Dermis microvascular lymphatic vessel endothelial cell (primary cell): ENCODE measurements at places on chromosomes 7 and 10. TPM values are rescaled to one million over a fixed set of nuclear protein-coding genes. Genes with fewer than 3 reads are reported as not detected.

- no peak for DNase-seq
Observed at GRCh38 chr7:70529436-70529835, 602.5 kb upstream of the GALNT17 start.

DNA sequence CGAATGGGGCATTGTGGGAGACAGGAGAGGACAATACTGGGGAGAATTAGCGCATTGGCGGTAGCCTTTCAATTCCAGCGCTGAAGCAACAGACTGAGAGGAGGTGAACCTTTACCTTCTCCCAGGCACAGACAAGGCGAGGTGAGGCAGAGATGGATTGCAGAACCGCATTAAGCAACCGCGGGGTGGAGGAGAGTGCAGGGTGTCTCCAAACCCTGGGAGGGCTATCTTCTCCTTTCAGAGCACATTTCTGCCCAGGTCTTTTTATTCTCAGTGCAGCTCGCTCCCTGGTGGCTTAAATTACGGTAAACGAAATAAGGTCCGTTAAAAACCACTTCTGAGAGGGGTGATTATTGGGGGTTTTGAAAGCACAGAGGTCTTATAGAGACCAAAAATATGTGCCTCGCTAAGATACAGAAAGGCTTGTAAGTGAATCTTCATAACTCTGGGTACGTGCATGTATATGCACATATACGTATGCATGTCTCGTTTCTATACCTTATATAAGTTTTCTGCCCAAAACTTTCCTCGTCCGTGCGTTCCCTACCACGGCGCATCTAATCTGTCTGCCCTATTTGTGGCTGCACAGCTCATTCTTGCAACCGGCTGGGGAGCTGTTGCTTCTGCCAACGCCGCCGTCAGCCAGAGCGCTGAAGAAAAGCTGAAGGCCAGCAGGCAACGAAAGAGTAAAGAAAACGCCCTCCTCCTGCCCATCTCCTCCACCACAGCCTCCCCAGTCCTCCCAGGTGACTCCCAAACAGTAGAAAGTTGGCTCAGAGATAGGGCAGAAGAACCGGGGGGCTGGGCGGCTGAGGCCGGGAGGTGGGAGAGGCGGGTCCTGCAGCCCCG, 895 bp upstream of the ZNF804B start:
- no peak for DNase-seq

- DNase-seq = no peak
Observed at GRCh38 chr10:86753638-86754434, 2.6 kb upstream of the BMPR1A start.

- no peak for DNase-seq
Observed at GRCh38 chr10:7285522-7286322, 125.1 kb downstream of the SFMBT2 start.

DNA sequence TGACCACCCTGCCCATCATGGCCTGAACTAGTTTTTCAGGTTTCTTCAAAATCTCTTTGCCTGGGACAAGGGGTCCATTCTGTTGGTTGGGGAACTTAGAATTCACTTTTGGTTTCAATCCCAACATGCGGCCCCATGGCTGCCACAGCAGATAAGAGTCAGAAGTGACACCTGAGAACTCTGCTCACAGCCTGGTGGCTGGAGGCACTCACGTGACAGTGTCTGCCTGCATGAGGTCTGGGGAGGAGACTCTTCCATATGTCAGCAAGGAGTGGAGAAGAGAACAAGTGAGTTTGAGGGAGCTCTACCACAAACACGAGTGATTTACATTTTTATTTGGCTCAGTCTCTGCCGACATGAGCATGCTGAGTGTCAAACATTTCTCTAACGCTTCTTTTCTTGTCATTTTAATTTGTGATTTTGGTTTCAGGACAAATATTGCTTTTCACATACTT, 370.4 kb downstream of the TNS3 start:
- DNase-seq = no peak

- no peak for DNase-seq
Observed at GRCh38 chr10:123903621-123904020, 12.0 kb upstream of the CPXM2 start.

GRCh38 chr7:44375236-44375699, 49.9 kb upstream of the CAMK2B start:
- peak; percentile 16 for DNase-seq

GRCh38 chr10:48940958-48941357, 1.3 kb upstream of the LRRC18 start:
- no peak for DNase-seq

DNA sequence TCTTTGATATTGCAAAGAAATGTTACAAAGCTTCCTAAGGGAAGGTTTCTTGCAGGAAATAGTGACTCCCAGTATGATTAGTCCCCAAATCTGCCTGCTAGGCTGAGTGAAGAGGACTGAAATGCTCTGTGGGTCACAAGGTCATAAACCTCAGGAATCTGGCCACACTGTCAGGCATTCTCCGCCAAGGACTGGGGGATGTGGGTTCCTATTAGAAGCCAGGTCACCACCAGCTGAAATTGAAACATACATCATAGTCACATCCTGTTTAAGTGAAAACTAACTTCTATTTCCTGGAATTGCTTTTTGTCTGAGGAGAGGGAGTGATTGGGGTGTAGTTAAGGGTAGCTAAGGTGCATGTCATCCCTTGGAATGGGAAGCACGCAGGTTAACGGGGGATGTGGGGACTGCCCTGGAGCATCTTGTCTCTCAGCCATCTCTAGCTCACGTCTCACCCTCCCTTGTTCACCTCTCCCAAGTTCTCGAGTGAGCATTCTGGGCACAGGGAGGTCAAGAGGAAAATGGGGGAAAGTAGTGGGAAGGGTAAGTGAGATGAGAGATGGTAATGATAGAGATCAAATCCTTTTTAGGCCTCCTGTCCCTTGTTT, 12.0 kb upstream of the GSAP start:
- DNase-seq = no peak

DNA sequence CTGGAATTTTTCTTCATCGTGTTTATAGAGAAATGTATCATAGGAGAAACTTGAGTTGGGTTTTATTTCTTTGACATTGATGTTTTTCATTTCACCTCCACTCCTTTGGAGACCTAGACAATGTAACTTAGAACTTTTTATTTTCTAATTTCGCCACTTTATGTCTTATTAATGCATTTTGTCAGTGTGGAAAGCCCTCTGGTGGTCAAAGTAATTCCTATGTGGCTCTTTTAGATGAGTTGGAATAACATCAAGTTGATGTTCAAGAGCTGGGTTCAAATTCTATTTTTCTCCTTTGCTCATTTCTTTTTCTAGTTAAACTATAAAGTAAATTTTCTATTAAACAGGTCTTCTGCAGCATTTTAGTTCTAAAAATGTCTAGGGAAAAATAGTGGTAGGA, 478.6 kb downstream of the LRMDA start:
- DNase-seq = peak; percentile 44

The EMX2 gene
- total RNA-seq = not detected in 2 replicates

The AMZ1 gene
- total RNA-seq = under 0.01 TPM in 1 of 2 replicates, not detected in the other

The BLNK gene
- not detected in 2 replicates for total RNA-seq

The VENTX gene
- total RNA-seq = not detected in 2 replicates

The NPC1L1 gene
- not detected in 2 replicates for total RNA-seq

The RELN gene
- total RNA-seq = 413 and 1,261 TPM in 2 replicates

The TBX20 gene
- 0.13 TPM in 1 of 2 replicates, not detected in the other for total RNA-seq

The FEZF1 gene
- not detected in 2 replicates for total RNA-seq
